Muscle of arm (tissue), 14 donors: ENCODE measurements at places on chromosomes 4 and X.
A peak's percentile ranks its signal among the peaks of the same experiment; 100 is the strongest.

GRCh38 chr4:127965062-127965802 lies at the start of the genes ABHD18 and MFSD8:
ABHD18 (plus strand) TSS chr4:127965406; CDS start chr4:127982956, 17,550 bp downstream.
MFSD8 (minus strand) TSS chr4:127965173; CDS start chr4:127965133, 40 bp downstream.
- DNase-seq, result peak; percentile 98

DNA sequence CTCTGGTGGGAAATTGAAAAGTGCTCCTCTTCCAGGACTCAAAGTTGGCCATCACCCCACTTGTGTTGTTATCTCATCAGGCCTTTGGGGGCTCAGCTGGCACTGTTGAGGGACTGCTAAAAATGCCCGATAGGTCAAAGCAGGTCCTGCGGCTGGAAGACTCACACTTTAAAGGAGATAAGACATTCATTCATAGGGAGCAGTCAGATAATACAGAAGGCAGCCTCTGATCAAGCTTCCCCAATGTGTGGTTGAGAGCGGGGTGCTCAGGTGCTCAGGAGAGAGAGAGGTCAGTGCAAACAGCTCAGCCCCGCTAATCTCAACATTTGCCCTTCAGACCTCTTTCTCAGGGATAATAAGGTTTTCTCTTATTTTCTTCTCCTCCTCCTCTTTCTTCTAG lies 70.3 kb downstream of the TMEM154 start:
- no peak for DNase-seq

DNA sequence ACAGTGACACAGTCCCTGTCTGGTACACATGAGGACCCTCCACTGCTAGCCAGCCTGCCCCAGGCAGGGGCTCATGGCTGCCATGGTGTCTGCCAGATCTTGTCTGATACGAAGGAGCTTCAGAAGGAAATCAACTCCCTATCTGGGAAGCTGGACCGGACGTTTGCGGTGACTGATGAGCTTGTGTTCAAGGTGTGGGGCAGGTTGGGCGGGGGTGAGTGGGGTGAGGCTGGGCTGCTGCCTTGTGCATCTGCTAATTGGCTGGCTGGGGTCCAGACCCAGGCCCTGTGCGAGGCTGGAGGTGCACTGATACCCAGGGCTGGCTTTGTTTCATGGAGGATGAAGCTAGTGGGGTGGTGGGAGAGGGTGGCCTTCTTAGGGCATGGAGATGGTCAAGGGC lies 13.8 kb downstream of the CCDC22 start:
- DNase-seq, result no peak

DNA sequence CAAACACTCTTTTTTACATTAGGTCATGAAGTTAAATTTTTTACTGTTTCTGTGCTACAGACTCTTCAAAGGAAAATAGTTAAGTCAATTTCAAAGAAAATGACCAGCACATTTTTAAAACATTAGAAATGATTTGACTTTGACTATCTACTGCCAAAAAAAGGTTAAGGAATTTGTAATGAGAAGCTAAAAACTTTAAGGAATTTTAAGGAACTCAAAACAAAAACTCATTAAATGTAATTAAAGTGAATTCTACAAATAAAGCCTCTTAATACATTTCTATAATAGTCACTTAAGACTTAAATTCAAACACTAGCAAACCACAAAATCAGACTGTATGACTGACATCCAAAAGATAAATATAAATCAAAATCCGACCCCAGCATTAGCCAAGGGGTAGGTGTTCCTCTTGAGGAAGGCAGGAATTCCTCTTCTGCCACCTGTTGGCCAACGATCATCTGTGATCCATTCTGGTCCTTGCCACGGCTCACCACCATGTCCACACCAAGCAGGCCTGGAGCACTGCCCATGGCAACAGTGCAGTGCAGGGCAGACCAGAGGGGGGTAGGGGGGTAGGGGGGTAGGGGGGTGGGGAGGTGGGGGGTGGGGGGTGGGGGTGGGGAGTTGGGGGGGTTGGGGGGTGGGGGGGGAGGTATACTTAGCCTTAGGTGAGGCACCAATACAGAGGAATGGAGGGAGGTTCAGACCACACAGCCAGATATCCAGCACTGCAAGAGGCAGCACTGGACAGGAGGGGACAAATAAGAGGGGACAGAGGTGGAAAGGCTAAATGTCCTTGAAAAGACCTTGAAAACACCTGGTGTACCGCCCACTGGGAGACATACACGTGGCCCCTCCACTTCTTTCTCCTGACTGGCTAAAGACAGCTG lies 287.4 kb downstream of the CHIC1 start:
- no peak for DNase-seq

- peak; percentile 2 for DNase-seq
These were observed 342 bp downstream of the EOLA2 start for GRCh38 chrX:149937871-149938426.

- DNase-seq, result no peak
These were observed 36.3 kb downstream of the ARAP2 start for GRCh38 chr4:36207831-36208520.

GRCh38 chrX:47206316-47206715 lies 12.2 kb upstream of the CDK16 start:
- no peak for DNase-seq

DNA sequence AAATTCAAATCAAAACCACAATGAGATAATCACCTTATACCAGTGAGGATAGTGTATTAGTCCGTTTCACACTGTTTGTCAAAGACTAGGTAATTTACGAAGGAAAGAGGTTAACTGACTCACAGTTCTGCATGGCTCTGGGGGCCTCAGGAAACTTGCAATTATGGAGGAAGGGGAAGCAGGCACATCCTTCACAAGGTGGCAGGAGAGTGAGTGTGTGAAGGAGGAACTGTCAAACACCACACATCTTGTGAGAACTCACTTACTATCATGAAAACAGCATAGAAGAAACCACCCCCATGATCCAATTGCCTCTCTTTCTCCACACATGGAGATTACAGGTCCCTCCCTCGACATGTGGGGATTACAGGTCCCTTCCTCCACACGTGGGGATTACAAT lies 54.7 kb upstream of the TRPC5 start:
- DNase-seq, result no peak

GRCh38 chr4:82599336-82599735 lies 37.5 kb upstream of the TMEM150C start:
- no peak for DNase-seq

DNA sequence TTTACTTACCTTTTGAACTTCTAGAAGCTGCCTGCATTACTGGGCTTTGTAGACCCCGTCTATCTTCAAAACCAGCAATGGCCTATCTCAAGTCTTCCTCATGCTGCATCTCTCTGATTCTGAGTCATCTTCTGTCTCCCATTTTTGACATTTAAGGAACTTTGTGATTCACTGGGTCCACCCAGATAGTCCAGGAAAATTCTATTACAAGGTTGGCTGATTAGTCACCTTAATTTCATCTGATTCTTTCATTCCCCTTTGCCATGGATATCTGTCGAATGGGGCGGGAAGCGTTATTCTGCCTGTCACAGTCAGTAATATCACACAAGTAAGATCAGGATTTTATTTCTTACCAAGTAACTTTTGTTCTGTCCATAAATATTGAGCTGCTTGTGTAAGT lies 618.0 kb downstream of the CCSER1 start:
- no peak for DNase-seq

- no peak for DNase-seq
These were observed 32.7 kb upstream of the MSN start for GRCh38 chrX:65634732-65635131.

DNA sequence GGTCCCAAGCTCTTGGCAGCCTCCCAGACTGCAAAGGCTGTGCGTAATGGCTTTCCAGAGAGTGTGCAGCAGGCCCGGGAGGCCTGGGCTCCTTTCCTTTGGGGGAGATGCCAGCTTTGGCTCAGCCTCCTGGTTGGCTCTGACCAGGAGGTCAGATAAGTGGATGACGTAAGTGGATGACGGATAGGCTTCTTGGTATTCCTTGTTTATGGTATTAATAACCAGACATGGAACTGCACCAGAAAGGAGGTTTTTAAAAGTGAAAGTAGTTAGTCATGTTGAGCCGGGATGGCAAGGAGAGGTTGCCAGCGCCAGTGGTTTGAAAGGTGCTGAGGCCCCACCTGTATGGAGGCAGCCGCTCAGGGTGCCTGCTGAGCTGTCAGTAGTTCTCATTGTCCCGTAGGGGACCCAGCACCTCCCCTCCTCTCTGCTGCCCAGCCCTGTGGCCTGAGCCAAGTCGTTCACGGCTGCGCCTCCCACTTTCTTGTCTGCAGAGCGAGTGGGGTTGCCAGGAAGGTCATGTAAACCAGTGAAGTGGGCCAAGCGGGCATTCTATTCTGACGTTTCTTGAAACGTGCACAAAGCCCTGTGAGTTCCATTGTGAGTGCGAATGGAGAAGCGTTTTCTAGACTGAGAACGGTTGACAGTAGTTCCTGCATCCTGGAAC lies 28.7 kb upstream of the STOX2 start:
- DNase-seq, result peak; percentile 52

- peak; percentile 34 for DNase-seq
These were observed 24.4 kb downstream of the RELL1 start for GRCh38 chr4:37661772-37662171.

DNA sequence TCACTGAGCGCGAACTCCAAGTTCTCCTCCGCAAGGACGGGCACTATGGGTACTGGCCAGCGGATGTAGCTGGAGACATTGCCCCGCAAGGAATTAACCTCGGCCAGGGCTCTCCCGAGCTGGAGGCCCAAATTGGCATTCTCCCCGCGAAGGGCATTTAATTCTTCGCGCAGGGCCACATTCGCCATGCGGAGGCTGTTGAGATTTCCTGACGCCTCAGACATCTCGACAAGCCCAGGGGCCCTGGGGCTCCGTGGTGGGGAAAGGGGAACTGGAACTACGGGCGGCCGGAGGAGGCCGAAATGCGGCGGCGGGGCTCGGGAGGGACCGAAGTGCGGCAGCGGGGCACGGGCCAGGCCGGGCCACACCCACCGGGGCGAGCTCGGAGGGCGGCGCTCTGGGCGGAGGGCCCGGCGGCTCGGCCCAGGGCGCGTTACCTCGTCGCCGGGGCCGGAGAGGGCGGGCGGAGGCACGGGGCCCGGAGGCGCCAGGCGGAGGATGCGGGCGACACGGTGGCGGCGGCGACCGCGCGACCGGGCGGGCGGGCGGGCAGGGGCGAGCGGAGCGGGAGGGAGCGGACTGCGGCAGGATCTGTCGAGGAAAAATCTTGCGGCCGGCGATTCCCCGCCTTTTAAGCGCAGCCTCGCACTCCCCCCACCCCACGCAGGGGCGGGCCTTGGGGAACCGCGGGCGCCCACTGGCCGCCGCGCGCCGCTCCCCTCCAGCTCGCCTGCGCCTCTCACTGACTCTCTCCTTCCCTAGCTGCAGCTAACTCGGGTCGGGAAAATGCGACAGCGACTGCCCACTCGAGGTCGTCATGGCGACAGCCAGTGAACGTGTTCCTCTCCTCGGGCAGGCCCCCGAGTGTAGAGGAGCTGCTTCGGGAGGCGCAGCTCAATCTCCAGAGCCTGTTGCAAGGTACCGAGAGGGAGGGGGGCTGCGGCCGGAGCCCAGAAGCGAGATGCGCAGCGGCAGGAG lies at the start of gene RTL5:
TSS of gene RTL5 (minus strand) at position 599 of the 978 bp plus-strand sequence.
- DNase-seq, result peak; percentile 84

DNA sequence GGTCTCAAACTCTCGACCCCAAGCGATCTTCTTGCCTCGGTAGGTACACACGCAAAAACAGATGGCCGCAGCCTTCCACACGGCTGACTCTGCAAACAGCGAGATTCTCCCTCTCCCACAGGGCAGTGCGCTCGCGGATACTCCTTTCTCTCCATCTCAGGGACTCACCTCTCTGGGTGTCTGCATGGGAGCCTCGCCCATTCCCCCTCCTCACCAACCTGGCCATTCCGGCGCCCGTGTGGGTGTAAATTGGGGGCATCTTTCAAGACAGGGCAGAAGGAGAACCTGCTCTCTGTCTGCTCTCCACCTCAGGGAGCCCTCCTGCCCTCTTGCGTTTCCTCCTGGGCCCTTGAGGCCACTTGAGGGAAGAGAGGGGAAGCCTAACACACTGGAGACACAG lies 4.4 kb downstream of the CTAG2 start:
- no peak for DNase-seq

DNA sequence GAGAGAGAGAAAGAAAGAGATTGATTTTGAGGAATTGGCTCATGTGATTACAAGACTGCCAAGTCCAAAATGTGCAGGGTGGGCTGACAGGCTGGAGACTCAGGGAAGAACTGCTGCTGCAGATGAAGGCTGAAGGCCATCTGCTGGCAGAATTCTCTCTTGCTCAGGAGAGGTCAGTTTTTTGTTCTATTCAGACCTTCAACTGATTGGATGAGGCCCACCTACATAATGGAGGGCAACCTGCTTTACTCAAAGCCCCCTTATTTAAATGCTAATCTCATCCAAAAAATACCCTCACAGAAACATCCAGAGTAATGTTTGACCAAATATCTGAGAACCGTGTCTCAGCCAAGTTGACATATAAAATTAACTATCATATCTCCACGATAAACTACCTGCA lies 38.2 kb upstream of the MAMLD1 start:
- DNase-seq, result no peak
